ENCODE measurements at places on chromosomes 11 and 22.

GRCh38 chr11:45872651-45873356 is 12.6 kb upstream of the MAPK8IP1 start:
- no peak for DNase-seq

DNA sequence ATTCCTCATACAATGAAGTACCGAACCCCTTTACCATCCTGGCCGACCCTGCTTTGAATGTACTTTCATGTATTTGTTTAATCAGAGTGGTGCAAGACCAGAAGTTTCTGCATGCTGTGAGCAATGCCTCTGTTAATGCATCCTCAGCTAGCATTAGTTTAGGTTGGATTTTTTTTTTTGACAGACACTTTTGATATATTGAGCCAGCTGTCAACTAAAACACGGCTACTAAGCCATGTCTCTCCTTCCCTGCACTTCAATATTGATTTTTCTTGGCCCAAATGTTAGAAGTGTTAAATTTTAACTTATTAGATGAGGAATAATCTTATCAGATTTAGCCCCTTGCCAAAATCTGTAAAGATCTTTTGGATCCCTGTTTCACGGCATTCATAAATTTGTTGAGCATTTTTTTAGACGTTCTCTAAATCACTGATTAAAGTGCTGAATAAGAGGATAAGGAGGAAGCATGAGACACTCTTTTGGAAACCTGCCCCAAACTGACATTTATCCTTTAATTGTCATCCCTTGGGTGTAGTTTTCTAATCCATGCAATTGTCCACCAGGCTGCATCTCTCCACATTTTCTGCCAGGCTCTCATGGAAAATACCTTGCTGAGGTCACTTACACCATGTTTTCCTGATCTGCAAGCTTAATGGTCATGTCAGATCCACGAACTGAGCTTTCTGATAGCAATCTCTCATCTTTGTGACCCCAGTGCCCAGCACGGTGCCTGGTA is 130.7 kb downstream of the FEZ1 start:
- DNase-seq: no peak

DNA sequence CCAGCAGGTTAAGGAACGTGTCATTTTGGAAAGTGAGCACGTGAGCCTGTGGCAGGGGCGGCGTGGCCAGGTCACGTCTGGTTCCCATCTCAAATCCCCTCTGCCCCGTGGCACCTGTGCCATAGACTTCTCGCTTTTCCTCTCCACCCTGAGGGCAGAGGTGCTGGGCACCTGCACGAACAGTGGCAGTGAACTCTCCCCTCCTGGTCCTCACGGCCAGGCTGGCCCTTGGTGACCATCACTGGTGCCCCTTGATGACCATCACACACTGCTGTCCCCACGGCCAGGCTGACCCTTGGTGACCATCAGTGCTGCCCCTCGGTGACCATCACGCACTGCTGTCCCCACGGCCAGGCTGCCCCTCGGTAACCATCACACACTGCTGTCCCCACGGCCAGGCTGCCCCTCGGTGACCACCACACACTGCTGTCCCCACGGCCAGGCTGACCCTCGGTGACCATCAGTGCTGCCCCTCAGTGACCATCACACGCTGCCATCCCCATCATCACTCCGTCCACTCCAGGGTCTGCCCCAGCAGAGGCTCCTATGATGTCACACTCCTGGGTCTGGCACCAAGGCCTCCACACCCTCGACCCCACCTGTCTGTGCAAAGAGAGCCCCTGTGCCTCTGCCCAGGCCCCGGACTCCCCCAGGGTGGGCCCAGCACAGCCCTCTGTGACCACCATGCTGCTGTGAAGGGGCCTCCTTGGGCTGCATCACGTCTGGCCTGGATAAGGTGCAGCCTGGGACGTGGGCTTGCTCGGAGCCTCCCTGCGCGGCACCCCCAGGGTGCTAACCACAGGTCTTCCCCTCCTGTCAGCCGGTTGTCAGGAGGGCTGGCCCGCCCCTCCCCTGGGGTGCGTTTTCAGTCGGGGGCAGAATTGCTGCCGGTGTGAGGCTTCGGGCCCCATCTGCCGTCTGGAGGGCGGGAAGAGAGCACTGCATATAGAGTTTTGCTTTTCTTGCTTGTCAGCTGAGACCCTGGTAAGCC is 738.6 kb downstream of the BRD1 start:
- no peak for DNase-seq

DNA sequence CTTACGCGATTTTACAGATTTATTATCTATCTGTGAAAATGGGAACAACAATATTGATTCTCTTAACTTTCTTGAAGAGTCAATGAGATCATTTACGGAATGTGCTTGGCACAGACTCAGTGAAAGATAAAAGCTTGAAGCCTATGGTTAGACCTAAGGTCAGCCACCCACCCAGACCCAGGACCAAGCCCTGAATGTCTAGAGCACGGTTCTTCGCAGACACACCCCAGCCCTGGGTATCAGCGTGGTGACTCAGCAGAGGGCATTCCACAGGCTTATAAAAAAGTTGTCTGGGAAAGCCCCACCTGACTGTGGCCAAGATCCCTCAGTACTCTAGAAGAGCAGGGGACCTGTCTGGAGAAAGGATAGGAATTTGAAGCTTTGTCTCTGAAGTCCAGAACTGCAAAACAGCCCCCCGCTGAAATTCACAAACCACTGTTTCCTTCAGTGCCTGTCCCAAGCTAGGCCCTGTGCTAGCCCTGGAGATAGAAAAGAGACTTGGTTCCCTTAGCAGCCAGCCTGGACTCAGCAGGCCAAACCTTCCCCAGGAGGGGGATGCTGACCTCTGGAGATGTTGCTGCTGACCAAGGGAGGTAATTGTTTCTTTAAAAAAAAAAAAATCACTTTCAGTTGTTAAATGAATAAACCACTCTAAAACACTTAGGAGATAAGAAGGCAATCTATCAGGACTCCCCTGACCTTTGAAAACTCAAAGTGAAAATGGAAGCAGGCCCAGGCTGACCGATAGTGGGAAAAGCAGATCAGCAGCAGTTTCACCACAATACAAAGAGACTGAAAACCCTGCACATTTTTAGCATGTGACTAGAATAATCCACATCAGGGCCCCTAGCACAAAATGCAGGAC is 114.0 kb downstream of the ABTB2 start:
- no peak for DNase-seq

- DNase-seq: no peak
These were observed 11.9 kb upstream of the MRTFA start for GRCh38 chr22:40648386-40648785.

- no peak for DNase-seq
These were observed 36.6 kb downstream of the RPL3 start for GRCh38 chr22:39282645-39283321.

- DNase-seq: no peak
These were observed 963.4 kb upstream of the CCDC90B start for GRCh38 chr11:84249344-84250135.

DNA sequence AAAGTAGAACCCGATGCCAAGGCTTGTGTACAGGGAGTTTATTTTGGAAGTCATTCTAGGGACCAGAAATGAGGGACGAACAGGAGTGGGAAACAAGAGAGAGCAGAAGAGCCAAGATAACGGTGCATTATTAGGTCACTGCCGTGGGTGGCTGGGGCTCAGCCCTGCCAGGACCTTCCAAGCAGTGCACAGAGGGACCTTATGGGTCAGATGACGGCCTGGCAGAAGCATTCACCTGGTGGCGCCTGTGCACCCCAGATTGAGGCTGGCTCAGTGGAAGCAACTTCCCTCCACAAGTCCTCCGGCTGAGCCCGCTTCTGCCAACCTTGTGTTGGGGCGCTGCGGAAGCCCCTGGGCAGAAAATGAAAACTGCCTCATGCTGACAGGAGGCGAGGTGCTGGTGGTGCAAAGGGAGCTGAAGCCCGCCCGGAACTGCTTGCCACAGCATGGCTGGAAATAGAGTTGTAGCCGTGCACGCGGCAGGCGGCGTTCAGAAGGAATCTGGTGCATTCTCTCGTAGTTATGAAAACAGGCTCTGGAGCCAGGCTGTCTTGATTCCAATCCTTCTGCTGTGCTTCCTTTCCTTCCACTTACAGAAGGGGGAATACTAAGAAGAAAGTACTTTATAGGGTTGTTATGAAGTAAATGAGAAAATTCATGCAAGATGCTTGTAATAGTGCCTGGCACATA is 22.2 kb upstream of the TP53I11 start:
- DNase-seq: no peak

DNA sequence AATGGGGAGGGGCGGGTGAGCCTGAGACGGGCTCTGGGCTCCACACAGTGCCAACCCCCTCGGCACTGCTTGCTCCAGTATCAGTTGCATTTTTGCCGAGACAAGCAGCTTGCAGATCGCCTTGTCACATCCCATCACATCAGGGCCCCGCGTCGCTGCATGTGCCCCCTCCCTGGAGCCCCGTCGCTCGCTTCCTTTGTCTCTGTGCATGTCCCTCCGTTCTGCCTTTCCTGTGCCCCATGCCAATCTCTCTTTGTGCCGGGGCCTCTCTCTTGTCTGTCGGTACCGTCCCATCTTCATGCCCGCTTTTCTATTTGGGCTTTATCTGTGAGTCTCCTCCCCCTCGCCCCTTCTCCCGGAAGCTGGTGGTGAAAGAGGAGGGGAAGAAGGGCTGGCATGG is 202.2 kb downstream of the CEP164 start:
- DNase-seq: no peak

DNA sequence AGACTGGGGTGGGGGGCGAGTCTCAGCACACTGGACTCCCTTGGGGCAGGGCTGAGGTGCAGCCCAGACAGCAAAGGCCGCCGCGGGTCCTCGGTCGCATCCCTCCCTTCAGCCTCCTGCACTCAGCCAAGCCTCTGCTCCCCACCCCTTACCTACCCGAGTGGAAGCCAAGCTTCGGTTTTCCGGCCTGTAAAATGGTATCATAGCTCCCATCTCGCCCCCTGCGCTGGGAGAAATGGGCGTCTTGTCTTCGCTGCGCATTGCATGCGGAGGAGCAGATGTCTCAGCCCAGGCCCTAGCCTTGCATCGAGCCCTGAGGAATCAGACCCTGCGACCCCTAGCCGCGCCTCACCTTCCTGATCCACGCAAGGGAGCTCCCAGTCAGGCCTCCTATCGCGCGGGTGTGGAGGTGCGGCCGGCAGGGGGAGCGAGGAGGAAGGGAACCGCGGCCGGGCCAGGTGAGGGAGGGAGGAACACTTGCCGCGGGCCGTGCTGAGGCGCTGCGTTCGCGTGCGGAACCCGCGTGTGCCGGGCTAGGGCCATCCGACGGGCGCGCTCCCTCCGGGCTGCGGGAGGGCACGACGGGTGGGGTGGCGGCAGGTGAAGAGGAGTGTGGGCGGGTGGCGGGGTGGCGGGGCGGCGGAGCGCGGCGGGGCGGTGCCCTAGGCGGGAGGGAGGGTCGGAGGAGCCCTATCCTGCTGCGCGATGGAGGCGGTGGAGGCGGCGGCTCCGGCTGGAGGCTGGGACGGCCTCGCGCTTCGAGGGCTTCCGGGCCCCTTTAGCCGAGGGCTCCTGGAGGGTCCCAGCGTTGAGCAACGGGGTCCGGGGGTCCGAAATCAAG is 4.1 kb upstream of the TBX1 start:
- peak; percentile 69 for DNase-seq

- no peak for DNase-seq
These were observed 150.3 kb downstream of the LRRC4C start for GRCh38 chr11:41309111-41309522.

GRCh38 chr22:26918226-26918625 is 260.8 kb downstream of the MIAT start:
- DNase-seq: no peak

GRCh38 chr11:6210274-6210955 is 5.1 kb downstream of the C11orf42 start:
- no peak for DNase-seq

DNA sequence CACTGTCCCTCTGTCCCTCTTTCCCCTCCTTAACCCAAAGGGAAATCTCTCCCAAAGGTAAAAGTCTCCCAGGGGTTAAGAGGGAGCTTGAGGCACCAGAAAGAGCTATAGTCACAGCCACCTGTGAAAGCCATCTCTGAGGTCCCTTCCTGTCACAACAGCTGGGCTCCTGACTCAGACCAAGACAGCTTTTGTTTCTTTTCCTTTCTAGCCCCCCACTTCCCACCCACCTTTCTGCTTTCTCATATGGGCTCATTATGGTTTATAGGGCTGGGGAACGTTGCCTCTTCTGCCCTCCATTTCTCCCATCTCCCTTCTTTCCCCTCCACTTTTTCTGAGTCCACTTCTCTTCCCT is 19.1 kb downstream of the MIF start:
- DNase-seq: no peak

DNA sequence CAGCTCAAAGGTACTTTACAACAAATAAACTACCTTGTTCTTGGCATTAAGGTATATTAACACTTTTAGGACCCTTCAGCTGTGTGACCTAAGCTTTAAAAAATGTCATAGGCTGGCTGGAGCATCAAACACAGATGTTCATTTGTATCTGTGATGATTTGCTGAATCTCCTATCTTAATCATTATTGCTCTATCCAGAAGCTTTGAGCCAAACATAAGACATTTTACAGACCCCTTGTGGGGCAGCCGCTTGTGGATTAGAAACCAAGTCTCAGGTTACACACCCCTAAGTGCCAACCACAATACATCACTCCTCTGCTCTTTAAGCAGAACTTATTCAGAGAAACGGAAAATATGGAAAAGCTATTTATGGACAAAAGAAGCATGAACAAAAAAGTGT is 394.2 kb upstream of the CCDC90B start:
- DNase-seq: no peak

DNA sequence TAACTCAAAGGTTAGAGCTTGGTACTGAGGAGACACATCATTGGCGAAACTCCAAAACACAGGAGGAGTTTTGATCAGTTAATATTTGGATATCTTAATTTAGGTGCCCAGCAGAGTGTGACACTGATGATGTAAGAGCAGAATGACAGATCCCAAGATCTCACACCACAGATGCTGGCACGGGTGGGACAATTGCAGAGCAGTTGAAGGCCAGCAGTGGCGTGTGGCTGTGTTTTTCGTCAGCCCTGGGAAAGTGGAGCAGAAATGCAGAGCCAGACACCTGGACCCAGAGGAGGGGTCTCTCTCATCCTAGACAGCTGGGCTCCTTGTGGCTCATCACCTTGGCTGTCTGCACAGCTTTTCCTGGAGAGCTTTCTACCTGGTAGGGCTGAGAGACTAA is 59.7 kb upstream of the CTTN start:
- no peak for DNase-seq

DNA sequence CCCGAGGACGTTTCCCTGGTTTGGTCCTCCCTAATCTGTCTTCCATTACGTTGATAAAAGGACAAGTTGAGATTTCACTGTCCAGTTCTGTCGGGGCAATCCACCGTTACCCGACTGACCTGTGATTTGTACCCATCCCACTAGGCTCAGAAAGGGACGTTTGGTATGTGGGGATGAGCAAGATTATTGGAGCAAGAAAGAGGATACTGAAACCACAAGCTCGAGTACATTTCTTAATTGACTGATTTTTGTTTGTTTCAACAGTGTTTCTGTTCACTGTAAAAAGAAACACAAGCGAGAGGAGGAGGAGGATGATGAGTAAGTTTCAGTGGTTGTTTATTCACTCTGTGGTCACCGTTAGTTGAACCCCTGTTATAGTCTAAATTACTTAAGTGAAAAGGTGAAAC is 969 bp downstream of the CCDC117 start:
- DNase-seq: no peak
